ENCODE measurements at places on chromosomes 7 and 10.

DNA sequence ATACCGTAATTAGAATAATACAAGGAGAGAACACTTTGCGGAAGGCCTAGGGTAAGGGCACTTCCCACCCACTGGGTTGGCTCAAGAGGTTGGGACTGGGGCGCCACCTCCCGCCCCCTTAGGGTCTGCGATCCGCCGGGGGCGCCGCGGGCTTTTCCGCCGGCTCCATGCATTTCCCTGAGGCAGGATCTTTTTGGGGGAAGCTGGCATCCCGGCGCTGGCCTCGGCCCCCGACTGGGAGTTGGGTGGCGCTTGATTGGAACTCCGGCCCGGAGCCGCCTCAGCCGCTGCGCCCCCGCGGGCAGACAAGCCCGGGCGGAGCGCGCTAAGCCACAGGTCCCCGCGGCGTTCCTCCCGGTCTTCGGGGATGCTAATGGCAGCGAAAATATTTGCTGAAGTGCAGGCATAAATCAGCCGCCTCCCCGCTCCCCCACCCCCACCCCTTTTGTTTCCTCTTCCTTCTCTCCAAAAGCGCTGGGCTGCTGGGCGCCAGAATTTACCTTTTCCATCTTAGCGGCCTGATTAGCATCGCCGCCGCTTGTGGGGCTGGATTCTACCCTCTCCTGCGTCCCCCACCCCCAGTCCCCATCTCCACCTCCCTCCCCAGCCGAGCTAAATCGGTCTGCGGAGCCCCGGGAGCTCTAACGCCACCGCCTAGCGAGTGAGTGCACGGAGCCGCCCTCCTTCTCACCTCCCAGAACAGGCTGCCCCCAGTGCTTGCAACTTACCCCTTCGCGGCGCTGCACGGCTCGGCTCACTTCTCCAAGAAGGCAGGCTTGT lies 5.1 kb downstream of the UNC5B start:
- DNase-seq = peak; percentile 70

GRCh38 chr10:81498011-81498551 lies 376.9 kb upstream of the NRG3 start:
- no peak for DNase-seq

DNA sequence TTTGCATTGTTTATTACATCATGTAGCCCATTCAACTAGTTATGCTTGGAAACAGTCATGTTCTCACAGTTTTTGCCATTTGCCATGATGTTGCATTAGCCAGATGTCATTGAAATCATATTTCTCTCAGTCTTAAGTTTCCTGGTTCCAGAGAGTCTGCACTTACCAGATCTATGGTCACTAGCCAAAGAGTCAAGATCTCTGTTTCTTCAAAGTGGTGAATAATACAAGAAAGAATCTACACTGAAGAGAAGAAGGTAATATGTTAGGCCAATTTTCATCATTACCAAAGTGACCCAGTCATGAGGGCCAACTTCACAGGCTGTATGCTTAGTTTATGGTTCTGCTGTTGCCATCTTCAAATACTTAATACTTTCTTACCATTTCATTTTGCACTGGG lies 89.0 kb upstream of the PHYHIPL start:
- DNase-seq = no peak

DNA sequence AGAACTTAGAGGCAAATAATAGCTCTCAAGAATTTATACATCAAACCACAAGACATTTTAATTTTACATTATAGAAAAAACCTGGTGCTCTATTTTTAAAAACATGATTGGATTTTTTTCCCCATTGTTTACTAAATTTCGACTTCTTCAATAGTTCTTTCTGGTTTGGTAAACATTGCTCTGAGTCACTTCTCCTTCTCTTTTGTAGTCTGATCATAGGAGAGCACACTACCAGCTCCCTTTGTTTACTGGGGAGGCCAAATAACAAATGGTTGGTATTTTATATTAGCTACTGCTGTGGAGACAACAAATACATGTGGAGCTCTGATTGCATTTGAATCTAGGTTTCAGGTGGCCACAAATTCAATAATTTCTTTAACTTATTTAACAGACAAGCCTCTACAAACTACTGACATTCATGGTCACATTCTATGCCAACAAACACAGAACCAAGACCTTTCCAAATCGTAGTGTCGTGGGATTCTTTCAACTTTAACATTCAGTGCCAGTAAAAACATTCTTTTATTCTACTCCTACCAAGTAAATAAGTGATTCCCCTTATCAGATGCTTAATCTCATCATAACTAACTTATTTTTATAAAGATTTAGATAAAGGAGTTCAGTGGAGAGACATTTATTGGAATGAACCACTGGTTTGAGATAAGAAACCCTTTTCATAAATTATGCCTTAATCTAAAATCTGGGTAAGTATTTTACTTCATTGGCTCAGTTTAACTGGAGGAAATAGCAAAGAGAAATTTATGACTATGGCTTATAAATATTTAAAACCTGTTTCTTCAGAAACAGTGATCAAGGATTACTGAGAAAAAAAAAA lies 17.7 kb upstream of the FXYD4 start:
- DNase-seq = no peak

DNA sequence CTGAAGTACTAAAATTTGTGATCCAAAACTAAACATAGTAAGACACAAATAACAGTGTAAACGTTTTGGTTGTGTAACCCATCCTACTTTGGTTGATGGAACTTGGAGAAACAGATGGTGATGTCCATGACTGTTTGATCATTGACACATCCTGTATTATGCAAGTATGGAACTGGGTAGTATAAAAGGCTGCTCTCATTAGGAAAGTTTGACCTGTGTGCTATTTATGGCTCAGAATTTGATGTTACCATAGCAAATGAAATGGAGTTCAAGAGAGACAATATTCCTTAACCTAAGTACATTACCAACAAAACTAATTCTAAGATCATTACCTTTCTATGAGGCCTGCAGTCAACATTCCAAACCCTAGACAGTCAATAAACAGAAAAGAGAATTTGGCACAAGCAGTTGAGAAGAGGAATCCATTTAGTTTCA lies 39.9 kb downstream of the DKK1 start:
- no peak for DNase-seq

GRCh38 chr10:78910021-78910420 lies 158.7 kb upstream of the ZMIZ1 start:
- no peak for DNase-seq

- no peak for DNase-seq
These were observed 90.1 kb downstream of the SORCS3 start for GRCh38 chr10:104731192-104731591.

- DNase-seq = no peak
These were observed 437.3 kb upstream of the SEMA3A start for GRCh38 chr7:84631913-84632312.

DNA sequence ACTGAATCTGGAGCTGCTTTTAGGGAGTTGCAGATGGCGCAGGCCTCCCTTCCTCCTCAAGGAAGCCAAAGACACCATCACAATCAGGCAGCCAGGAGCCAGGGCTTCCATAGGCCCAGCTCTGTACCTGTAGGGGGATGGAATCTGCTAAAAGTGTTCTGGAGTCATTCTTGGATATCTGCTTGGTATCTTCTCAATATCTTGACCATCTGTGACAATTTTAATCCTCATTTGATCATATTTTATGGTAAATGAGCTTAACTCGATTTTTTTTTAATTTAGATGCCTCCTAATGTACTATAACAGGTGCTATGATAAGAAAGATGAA lies 3.1 kb downstream of the ST7 start:
- no peak for DNase-seq

DNA sequence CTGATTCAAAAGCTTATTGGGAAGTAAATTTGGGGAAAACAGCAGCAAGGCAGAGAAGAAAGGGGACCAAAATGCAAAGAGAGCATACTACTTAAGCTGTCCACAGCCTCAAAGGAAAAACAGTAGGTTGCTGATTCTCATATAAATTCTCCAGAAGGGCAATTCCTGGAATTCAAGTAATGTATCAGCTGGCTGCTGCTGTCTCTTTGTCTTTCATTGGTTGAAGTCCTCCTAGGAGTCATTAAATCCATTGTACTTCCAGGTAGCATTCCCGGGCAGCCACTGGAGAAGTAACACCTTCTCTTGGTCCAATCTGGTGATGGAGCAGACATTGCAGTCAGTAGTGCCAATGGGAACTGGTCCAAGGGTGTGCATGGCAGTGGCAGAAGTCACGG lies 22.7 kb downstream of the BET1 start:
- DNase-seq = peak; percentile 15

GRCh38 chr10:78655979-78656378 lies 412.8 kb upstream of the ZMIZ1 start:
- DNase-seq = no peak

GRCh38 chr7:43768887-43769272 lies 10.4 kb downstream of the BLVRA start:
- no peak for DNase-seq

DNA sequence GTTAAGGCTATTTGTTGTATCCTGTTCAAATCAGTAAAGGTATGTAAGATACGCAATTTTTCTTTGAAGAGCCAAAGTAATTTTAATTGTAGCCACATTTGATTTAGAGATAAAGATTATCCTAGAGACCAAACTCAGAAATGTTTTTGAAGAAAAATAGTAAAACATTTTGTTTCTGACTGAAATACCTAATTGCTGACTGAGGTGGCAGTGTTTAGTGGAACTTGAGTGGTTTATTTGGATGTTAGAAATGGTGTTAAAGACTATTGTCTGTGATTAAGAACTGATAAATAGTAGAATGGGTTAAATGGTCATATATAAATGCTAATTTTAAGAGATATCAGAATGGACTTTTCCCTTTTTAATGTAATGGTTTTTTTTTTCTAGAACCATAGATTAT lies 15.3 kb downstream of the EDRF1 start:
- no peak for DNase-seq

- no peak for DNase-seq
These were observed 59.6 kb upstream of the TRIL start for GRCh38 chr7:29017713-29018112.

- DNase-seq = no peak
These were observed 241.3 kb upstream of the ADARB2 start for GRCh38 chr10:1978584-1978983.

DNA sequence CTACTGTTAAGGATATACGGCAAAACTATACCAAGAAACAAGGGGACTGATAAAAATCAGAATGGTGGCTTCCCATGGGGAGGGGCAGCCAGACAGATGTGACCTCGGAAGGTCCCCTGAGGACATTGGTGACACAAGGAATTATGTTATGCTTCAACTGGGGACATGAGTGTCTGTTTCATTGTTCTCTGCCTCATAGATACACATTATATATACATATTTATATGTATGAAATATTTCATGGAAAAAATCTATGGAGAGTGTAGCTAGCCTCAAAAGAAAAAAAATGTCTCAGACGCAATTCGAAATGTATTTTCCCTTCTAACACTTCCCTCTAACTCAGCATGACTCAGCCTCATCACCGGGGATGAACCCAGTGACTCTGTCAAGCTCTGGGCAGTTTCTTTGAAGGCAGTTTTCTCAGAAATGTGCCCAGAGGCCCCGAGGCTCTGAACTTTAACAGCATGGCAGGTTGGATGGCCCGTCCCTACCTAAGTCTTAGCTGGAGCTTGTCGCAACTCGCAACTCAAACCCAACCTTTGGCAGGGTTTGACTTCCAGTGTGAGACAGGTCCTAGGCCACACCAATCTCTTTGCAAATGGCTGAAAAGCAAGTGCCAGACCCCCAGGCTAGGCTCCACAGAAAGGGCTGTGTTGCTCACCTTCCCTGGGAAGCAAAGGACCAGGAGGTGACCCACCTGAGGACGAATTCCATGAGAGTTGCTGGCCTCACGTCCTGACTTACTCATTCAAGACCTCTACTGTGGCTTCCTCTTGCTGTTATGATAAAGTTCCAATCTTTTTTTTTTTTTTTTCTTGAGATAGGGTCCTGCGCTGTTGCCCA lies 86.9 kb downstream of the CARD11 start:
- peak; percentile 5 for DNase-seq

GRCh38 chr7:43535031-43535451 lies 47.9 kb upstream of the STK17A start:
- no peak for DNase-seq

- no peak for DNase-seq
These were observed 30.5 kb downstream of the CPED1 start for GRCh38 chr7:121019018-121019417.

GRCh38 chr7:131384286-131384635 lies 56.6 kb downstream of the MKLN1 start:
- DNase-seq = no peak

DNA sequence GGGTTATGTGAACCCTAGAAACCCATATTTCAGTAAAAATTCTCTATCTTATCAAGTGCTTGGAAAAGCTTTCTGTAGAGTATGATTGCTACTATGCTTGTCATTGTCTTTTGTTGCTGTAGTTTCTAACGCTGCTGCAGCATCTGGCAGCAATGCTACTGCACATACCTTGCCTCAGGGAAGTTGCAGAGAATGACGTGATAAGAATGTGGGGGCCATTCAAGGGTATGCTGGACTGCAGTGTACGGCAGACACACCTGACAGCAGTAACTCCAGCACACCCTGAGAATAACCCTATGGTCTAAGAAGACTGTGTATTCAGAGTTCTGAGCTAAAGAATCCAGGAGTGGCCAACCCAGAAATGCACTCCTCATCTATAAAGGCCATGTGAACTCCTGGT lies 20.5 kb downstream of the TRIM4 start:
- DNase-seq = no peak

DNA sequence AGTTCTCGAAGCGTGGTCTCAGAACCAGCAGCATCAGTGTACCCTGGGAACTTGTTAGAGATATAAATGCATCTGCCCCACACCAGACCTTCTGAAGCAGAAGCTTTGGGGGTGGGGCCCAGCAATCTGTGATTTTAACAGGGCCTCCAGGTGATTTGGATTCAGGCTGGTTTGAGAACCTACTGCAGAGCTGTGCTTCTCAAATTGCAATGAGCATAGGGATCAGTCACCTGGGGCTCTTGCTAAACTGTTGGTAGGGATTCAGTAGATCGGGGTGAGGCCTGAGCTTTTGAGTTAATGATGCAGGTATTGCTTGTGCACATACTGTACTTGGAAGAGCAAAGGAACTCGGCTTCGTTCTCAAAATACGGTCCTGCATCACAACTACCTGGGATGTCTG lies 243.6 kb upstream of the PODXL start:
- no peak for DNase-seq

DNA sequence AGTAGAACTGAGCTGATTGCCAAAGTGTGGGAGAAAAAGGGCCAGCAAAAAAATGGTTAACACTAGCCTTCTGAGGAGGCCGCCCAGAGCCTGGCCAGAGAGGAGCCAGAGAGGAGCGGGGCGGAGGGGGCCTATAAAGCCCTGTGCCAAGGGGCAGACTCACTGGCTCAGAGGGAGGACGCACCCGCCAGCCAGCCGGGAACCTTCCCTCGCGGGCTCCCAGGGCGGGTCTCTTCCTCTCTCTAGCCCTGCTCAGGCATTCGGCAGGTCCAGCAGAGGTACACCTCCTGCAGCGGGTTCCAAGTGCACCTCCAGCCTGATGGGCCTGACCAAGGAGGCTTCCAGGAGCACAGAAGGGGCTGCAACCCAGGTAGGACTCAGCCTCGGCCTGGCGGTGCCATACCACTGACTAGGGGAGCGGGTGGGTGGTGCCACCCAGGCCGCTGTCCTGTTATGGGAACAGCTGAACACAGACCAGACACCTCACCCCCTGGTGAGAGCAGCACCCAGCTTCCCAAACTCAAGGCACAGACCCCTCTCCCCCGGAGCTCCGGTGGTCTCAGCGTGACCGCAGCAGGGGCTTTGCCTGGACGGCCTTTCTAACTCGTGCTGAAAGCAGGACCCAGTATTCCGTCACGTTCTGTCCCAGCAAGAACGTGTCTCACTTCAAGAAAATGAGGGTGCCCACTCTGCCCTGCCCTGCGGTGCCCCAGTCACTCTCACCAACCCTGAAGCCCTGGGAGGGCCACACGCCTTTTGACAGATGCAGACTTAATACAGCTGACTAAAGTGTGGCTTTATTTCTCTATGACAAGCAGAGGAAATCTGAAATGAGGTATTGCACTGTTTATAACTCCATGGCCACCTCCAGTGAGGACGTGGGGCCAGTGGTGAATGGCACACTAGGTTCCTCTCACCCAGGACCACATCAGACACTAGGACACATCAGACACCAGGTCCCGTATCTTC lies at the start of gene GPER1:
Gene GPER1 (plus strand): TSS at position 162 of the 969 bp plus-strand sequence. CDS start 3,616 bp downstream, outside the sequence.
- peak; percentile 26 for DNase-seq

Measured in WTC11 (cell line).